ENCODE measurements at places on chromosomes 7 and 10.

- peak; percentile 78 for DNase-seq
Measured at GRCh38 chr7:20835111-20835750, 48.5 kb upstream of the SP8 start.

- DNase-seq, result no peak
Measured at GRCh38 chr7:98084631-98085030, 22.0 kb upstream of the LMTK2 start.

DNA sequence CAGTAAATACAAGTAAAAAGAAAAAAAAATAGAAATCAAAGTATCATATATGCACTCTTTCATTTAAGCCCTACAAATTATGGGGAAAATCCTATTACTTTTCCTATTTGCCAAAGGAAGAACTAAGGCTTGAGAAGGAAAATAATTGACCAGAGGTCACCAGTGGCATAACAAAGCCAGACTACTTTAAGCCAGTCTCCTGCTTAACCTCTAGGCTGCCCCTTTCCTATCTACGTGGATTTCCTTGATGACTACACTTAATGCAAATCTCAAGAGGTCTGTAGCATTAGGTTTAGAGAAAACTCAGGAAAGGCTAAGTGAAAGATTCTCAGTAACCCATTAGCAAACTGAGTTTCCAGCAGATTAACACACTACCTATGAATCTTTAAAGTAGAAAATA, 49.8 kb downstream of the TPK1 start:
- DNase-seq, result no peak

GRCh38 chr7:142263598-142264380, 5.9 kb upstream of the PRSS58 start:
- no peak for DNase-seq

DNA sequence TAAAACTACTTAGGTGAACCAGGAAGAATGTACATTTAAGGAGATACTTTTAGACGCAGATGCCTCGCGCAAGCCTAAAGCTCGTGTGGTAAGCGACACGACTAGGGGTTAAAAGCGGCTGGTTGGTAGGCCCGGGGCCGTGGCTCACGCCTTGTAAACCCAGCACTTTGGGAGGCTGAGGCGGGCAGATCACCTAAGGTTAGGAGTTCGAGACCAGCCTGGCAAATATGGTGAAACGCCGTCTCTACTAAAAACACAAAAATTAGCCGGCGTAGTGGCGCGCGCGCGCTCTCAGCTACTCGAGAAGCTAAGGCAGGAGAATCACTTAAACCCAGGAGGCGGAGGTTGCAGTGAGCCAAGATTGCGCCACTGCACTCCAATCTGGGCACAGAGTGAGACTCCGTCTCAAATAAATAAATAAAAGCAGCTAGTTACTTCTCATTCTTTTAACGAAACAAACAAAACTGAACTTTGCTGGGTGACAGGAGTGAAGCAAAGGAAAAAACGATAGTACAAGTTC, 879 bp downstream of the NUDT5 start:
- no peak for DNase-seq

GRCh38 chr10:36003031-36003600, 361.0 kb upstream of the FZD8 start:
- no peak for DNase-seq

DNA sequence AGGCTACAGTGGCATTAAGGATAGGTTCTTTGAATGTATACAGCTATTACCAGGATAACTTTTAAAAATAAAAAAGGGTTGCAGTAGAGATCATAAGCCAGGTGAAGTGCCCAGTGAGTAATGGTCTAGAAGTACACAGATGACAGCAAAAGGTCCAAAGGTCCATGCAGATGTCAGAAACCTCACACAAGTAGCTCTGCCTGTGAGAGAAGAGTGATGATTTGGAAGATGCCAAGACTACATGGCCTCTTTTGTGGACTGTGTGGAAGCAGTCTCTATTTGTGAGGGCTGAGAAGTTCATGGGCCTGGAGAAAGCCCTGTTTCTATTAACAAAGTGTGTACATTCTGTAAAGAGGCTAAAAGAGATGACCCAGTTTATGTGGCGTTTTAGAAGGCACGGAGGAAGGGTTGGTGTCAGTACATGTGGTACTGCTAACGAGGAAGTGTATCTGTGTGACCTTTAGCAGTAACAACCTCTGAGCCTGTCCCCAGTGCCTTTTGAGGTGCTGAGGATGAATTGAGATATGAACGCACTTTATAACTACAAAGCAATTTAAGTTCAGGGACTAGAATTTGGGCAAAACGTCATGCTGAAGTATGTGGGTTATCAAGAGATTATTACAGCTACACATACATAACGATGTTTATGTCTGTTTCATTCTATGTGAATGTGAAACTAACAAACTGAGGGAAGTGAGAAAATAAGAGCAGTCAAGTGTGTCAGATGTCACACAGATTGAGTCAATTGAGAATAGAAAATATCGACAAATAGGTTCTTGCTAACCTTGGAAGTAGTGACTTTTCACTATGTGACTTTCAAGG, 7.6 kb downstream of the CYCS start:
- DNase-seq, result no peak

- no peak for DNase-seq
Measured at GRCh38 chr10:98077223-98077622, 46.8 kb upstream of the CRTAC1 start.

DNA sequence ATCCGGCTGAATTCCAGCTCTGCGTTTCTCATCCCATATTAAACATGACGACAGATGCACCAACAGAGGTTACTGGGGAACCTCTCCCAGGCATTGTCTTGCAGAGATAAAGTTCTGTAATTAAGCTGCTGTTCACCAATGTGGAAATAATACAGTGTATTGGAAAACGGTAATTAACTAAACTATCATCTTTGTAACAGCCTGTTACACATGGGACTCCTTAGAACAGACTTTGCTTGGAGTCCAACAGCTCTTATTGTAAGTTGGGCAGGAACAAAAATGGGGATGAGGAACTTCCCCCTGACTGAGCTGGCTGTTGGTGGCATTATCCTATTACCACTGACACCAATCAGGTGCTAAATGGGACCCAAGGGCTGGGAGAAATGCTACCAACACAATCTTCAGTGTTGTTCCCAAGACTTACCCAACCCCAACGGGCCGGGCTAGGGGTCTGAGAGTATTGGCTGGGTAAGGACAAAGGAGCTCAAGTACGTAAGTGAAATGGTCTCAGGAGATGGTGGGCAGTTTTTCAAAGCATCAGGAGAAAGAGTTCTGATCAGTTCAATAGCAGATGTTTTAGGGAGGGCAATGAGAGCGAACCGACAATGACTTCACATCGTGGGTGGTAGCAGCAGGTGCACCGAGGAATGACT, 759.4 kb downstream of the GRID1 start:
- DNase-seq, result peak; percentile 11

DNA sequence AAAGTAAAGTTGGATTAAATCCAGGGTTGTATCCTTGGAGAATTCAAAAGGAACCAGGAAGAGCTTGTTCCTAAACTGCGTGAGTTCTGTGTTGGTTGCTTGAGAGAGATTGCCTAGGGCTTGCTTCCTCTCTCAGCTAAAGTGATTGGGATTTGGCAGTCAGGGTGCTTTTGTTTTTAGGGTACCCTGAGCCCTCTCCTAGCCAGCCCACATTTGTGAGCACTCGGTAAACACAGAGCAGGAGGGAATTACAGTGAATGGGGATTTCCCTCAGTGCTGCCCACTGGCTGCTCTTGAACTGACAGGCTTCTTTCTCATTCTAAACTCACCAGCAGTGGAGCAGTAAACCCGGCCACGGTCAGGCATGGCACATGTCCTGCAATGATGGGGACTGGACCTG, 146.9 kb downstream of the TPST1 start:
- DNase-seq, result peak; percentile 55

DNA sequence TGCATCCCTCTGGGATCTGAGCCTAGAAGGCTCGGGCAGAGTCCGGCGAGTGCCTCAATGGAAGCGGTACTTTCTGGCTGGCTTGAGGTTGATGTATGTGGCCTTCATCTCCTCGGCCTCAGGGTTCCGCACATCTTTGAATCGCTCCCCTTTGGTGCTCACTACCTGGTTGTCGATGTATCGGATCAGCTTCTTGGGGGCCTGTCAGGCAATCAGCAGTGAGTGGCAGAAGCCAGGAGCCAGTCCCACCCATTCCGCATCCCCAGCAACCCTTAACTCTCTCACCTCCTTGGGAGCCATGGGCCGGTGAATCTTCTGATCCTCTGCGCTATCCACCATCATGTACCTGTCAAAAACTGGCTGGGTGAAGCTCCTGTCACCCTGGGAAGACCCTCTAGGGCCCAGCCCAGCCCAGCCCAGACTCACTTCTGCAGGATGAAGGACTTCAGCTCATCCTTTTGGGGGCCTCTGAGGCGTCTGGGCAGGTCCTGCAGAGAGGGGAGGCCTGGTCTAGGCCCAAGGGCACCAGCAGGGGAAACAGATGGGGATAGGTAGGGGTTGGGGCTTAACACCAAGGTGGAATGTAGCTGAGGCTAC, 2.8 kb downstream of the FBXL15 start:
- no peak for DNase-seq

- DNase-seq, result no peak
Measured at GRCh38 chr7:2417981-2418481, 14.6 kb downstream of the CHST12 start.

DNA sequence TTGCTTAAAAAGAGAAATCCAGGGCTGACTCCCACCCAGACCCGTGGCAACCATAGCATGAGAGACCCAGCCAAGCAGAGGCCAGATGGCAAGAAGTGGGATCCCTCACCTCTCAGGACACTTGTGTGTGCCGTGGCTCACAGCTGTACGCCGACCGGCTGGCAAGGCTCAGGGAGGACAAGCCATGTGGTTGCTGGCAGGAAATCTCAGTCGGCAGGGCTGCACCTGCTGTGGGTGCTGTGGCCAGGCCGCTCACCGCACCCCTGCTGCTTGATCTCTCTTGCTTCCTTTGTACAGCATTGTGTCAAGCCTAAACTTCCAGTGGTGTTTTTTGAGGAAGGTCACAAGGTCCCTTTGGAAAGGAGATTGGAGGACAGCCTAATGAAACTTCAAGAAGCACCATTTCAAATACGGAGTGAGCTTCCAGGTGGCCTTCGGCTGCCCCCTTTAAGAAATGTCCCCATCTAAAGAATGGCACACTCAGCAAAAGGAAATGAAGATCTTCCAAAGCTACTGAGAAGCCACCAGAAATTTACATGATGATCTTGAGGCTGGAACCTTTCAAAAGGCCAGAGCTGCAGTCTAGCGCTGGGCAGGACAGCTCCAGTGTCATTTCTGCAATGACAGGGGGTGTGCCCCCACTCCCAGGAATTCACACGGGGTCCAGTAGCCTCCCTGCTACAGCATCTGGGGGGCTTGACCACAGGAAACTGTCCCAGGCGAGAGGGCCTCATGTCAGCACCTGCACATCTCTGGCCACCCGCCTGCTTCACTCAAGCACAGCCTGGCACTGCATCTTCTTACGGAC, 409.0 kb upstream of the MGMT start:
- no peak for DNase-seq

- no peak for DNase-seq
Measured at GRCh38 chr10:132461103-132461682, 64.2 kb downstream of the PWWP2B start.

DNA sequence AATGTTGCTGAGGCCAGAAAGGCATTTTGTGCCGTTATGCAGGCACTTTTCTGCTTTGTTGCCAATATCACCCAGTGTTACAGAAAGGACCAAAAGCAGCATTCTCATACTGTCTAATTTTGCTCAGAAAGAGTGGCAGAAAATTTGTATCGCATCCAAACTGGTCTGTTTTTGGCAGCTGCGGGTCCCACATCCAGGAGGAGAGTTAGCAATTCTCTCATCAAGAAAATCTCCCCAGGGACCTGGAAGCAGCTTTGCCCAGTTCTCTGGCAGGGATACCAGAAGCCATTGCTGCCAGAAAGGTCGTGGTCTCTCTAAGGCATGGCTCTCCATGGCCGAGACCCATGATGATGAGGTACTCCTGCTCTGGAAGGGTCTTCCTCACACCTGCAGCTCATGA, 489.2 kb upstream of the ZMIZ1 start:
- no peak for DNase-seq

GRCh38 chr7:76149847-76150691, 51.6 kb upstream of the SRRM3 start:
- no peak for DNase-seq

DNA sequence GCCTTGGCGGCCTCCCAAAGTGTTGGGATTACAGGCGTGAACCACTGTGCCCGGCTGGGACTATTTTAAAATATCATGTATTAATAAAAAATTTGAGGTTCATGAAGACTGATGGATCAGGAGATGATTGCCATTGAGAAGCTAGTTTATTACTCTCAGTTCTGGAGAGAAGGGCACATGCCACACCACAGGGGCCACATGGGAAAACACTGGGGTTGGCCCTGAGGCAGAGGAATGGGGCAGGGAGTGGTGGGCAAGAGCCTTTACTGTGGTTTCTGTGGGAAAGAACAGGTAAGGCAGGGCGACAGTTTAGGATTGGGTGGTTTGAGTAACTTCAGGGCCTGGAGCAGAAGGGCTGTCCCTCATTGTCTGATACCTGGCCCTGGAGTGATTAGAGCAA, 6.8 kb upstream of the TBRG4 start:
- DNase-seq, result no peak

GRCh38 chr7:150471886-150472285, 21.5 kb downstream of the GIMAP8 start:
- DNase-seq, result no peak

GRCh38 chr10:87000491-87000890, 19.6 kb upstream of the FAM25A start:
- DNase-seq, result no peak

DNA sequence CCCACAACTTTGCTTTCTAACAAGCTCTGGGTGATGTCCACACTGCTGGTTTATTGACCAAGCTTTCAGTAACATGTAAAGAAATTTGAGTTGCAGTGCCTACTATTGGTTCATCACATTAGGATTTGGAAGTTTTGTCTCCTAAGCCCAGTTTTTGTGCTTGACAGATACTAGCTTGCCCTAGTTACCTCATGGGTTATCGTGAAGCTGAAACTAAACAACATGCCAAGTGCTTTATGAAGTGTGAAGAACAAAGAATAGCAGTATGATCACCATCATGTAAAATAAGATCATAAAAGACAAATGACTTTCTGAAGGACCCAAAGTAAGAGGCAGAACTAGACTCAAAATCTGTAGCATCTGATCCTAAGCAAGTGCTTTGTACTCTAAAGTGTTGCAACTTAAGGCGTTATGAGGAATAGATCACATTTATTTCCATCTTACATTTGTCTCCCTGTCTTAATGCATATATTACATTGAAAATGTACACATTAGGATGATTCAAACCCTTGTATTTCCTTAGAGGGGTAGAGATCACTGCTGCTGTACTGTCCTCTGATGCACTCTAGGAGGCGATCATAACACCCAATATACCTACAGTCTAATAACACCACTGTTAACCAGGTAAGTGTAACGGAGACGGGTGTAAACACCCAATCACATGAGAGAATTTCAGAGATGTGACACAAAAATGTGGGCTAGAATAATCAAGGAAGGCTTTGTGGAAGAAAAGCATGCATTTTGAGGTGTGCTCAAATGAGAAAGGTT, 71.3 kb downstream of the NRCAM start:
- no peak for DNase-seq

- DNase-seq, result peak; percentile 40
Measured at GRCh38 chr7:35505066-35505465, 189.9 kb downstream of the HERPUD2 start.

Measured in H9 (cell line).